ENCODE measurements at places on chromosomes 16 and 17.
A peak's percentile ranks its signal among the peaks of the same experiment; 100 is the strongest.

DNA sequence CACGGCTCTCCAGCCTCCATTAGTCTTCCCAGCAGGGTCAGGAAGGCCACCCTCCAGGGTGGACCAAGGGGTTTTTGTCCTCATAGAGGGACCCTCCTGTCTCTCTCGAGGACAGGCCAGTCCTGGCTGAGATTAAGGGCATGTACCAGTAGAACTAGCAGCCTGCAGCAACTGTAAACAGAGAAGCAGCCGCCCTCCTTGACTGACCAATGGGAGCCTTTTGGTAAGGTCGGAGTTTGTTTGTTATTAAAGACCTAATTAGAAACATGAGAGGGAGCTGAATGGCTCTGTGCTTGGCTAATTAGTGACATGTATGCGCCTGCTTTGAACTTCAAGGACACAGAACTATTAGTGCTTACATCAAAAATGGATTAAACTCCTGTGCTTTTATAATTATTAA is 80.0 kb downstream of the CCDC182 start:
- DNase-seq, result no peak

GRCh38 chr16:89798832-89799370 is 17.5 kb downstream of the FANCA start:
- no peak for DNase-seq

DNA sequence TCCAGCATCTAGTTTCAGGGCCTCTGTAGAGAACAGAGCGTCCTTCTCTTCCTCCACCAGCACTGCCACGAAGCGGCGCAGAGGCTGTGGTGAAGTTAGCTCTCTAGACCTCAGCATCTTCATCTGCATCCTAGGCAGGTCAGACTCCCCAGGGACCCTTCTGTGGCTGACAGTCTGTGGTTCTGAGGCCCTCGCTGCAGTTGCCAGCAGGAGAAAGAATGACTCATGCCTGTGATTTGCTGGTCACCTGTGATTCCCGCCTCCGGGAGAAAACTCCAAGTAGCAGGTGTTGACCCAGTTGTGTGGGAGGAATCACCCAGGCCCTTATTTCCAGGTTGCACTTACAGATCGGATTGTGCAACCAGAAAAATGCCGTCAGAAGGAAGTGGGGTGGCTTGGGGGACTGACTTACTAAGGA is 117.3 kb upstream of the CACNG5 start:
- DNase-seq, result no peak

- no peak for DNase-seq
These were observed 948.7 kb downstream of the KCNJ2 start for GRCh38 chr17:71118039-71118438.

GRCh38 chr17:17785407-17785806 is 51.4 kb downstream of the SREBF1 start:
- DNase-seq, result no peak

DNA sequence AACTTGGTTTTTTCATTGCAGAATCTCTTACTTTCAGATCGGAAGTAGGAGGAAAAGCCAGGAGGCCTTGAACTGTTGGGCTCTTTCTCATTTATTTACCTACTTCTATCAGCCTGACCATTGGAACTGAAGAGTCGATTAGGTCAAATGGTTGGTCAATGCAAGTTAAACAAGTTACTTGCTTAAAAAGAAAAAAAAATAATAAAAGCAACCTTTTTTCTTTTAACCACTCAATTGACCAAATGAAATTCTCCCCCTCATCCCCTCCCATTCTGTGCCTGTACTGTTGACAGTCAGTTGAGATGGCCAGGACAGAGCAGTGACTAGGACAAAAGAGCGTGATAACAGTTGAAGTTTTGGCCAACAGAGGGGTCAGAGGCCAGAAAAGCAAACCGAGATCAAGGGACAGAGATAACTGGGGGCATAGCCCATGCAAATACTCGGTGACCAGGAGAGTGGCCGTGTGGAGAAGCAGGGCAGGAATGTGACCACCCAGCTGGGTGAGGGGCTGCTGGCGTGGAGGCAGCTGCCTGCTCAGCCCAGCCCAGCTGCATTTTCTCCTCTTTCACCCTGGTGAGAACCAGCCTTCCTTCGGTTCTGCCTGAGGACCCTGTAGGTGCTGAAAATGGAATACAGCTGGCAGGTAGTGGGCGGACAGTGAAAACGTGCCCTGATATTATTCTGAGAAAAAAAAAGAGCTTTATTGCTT is 72.2 kb downstream of the HS3ST3B1 start:
- DNase-seq, result peak; percentile 5

- peak; percentile 20 for DNase-seq
These were observed 58.6 kb upstream of the TNRC6A start for GRCh38 chr16:24670623-24671454.

- DNase-seq, result no peak
These were observed 13.0 kb downstream of the SHPK start for GRCh38 chr17:3622977-3623594.

DNA sequence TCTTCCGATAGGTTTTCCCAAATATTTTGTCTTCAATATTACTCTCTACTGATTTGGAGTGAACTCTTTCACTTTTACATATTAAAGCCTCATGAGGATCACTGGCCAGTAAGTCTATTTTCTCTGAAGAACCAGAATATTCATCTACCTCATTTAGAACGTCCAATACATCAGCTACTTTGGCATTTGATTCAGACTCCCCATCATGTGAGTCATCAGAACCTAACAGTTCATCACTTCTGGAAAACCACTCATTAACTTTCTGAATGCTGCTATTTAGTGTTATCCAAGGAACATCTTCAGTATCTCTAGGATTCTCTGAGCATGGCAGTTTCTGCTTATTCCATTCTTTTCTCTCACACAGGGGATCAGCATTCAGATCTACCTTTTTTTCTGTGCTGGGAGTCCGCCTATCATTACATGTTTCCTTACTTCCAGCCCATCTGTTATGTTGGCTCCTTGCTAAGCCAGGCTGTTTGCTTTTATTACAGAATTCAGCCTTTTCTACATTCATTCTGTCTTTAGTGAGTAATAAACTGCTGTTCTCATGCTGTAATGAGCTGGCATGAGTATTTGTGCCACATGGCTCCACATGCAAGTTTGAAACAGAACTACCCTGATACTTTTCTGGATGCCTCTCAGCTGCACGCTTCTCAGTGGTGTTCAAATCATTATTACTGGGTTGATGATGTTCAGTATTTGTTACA is 30.9 kb downstream of the BRCA1 start:
- no peak for DNase-seq

DNA sequence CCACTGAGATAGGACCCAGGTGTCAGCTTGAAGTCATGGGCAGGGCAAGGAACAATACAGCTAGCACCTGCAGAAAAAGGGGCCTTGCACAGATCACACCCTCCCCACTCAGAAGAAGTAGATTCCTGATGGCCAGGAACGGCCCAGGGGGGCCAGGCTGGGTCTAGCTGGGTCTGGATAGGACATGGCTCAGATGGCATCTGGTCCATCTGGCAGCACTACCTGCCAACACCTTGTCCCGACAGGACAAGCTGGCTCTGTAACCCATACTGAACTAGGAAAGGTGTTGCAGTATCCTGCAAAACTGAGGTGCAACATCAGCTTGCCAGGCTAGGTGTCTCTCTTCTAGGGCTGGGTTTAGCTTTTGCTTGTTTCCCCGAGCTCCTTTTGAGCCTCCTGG is 38.9 kb upstream of the GFOD2 start:
- DNase-seq, result no peak
